ENCODE measurements at places on chromosomes 1 and 21.
A peak's percentile ranks its signal among the peaks of the same experiment; 100 is the strongest.

DNA sequence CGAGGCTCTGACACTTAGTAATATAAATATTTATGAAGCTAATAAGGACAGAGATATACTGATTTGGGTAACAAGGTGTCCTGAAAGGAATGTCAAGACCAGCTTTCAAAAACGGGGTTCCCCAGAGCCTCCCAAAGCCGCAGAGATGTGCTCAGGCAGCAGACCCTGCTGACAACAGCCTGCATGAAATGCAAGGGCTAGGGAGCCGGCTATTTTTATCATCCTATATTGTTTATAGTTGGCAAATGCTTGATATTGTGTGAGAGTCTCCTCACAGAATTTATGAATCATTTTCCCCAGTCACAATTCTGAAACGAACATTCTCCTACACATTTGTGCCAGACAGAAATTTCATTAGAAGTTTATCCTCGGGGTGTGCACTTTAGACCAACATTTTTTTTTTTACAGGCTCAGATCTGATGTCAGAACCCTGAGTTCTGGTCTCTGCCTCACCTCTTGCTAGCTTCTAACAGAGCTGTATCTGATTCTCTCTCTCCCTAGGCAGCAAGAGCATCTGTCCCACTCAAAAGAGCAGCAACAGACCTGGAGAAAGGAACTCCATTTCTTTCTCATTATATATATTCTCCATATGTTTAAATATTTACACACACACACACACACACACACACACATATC is 302.3 kb upstream of the PLD5 start:
- DNase-seq = no peak

DNA sequence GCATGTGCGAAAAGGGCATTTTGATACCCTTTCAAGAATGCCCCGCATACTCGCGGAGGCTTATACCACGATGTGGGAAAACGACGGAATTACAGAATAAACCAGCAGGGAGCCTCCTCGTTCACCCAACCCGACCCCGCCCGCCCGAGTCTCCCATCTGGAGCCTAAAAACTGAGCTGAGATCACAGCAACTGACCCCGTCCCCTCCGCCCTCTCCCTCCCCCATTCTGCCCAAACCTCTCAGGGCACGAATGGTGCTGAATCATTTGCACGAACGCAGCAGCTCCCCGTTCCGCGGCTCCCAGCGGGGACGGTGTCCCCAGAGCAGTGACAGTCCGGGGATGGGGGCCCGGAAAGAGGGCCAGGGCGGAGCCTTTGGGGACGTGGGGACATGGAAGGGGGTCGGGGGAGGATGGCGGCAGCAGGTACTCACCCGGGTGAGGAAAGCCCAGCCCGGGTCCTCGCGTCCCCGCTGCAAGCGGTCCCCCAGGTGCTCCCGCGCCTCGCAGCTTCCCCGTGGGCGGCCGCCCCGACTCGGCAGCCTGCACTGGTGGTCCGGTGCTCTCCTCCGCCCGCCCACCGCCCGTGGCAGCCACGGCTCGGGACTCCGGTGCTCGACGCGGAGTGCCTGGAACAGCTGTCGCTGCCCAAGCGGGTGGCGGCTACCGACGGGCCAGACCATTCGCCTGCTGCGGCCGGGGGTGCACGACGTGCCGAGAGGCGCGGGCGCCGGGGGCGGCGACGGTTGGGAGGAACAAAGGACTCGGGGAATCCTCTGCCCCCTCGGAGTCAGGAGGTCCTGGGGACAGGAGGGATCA is at the start of gene TTLL7:
TTLL7 (minus strand) TSS at position 635 of the 818 bp plus-strand sequence. CDS start 46,921 bp downstream, outside the sequence.
- DNase-seq = peak; percentile 12

DNA sequence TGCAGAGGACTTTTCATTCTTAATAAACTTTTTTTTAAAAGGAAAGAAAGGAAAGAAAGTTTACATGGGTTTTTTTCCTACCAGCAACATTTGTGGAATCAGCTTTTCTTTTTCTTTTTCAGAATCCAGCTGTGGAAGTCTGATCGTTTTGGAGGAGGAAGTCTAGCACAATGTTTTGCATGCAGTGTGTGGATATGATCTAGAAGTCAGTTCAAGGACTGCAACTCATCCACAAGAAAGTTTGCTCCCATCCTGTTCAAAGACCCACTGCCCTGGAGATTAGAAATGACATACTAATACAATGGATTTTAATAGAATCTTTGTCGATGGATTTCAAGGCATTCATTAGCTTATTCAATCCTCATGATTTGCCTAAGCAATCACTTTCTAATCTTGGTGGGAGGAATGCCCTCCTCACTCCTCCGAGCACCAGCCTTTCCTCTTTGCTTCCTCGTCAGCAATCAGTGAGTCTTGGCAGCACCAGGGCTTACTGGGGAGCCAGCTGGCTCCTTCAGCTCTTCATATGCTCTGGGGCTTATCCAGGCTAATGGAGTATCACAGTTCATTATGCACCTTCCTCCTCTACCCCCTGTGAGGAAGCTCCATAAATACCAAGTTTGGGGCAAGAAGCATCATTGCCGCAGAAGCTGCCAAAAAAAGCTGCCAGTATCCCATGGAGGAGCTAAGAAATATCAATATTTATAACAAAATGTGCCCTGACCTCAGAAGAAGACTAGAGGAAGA is 392.3 kb upstream of the PKN2 start:
- DNase-seq = no peak

GRCh38 chr1:9700340-9700739 is 48.8 kb downstream of the PIK3CD start:
- no peak for DNase-seq

DNA sequence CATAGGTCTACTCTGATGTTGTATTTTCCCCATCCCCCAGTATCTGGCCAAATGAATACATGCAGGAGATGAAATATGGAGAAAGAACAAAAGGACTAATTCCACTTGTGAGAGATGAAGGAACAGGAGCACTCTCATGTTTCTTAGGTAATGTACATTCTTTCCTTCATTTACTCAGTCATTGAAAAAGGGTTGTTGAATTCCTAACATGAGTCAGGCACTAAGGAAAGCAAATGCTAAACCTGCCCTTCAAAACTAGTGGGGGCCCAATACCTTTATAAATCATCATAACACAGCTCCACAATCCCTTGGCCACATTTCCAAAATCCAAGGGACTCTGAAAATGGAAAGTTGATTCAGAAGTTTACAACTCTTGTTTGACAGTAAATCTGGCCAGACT is 94.3 kb downstream of the DIRAS3 start:
- no peak for DNase-seq

GRCh38 chr1:245690946-245691541 is 536.3 kb downstream of the KIF26B start:
- DNase-seq = no peak

- no peak for DNase-seq
These were observed 2.8 kb downstream of the CFHR4 start for GRCh38 chr1:196890668-196891067.

GRCh38 chr1:111903148-111903870 is 86.2 kb downstream of the KCND3 start:
- no peak for DNase-seq

- no peak for DNase-seq
These were observed 244.5 kb downstream of the NEGR1 start for GRCh38 chr1:72037745-72038343.

- peak; percentile 25 for DNase-seq
These were observed 37.7 kb downstream of the CD34 start for GRCh38 chr1:207873055-207873890.

DNA sequence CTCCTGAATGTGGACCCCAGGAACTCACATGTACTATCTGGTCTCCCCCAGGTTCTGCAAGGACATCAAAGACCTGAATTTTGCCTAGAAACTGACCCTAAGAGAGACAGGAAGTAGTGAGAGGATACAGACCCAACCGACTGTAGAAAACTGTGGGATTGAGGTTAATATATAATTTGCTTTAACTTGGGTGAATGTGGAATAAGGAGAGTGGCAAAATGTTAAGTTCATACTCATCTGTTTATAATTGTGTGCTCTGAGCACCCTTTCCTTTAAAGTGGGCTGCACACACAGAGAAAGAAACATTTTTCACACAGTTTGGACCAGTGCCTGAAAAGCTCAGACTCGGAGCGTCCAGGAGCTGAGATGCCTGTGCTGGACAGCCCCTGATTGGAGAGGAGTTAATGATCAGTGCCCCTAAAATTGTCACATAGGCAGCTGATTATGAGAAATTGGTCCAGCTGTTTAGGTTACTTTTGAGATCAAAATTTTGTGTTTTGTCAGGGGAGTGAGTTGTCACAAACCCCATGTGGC is 37.2 kb downstream of the ROR1 start:
- DNase-seq = no peak

- no peak for DNase-seq
These were observed 7.5 kb downstream of the PRPF38B start for GRCh38 chr1:108699375-108700332.

All from stimulated activated CD4-positive, alpha-beta T cell treated with anti-CD3 and anti-CD28 coated beads, Interleukin-12 subunit alpha, Interleukin-12 subunit beta, amount 100 ng/mL, for 24 hours (primary cell).